ENCODE measurements at places on chromosomes 11 and 22. TPM values are rescaled to one million over a fixed set of nuclear protein-coding genes. Genes with fewer than 3 reads are reported as not detected.

DNA sequence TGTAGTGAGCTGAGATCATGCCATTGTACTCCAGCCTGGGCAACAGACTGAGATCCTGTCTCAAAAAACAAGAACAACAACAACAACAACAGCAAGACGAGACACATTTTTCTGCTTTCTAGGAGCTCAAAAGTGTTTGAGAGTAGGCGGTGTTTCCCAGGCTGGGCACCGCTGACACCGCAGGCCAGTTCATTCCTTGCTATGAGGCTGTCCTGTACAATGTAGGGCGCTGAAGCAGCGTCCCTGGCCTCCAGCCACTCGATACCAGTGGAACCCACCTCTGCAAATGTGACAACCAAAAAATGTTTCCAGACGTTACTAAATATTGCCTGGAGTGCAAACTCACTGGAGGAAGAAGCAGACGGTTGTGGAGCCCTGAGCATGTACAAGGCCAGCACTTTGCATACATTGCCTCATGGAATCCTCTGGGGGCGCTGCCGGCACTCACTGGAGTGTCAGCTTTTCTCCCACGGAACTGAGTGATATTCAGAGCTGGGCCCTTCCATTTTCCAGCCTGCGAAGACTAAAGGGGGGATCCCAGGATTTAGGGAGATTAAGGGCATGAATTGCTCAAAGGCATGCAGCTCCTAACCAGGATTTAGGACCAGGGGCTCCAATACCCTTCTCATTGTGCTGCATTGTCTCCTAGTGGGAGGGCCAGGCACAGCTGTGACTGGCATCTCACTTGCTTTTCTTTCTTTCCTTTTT is 5.8 kb upstream of the MIEF1 start:
- peak; percentile 56 for DNase-seq

DNA sequence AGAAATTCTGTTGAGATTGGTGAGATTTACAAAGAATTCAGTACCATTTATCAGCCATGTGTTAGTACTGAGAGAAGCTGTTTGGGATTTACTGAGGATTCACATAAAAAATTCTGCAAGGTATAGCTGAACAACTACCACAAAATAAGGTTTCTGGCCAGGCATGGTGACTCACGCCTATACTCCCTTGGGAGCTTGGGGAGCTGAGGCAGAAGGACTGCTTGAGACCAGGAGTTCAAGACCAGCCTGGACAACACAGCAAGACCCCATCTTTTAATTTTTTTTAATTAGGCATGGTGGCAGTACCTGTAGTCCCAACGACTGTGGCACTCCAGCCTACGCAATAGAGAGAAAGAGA is 86.7 kb downstream of the SIK3 start:
- DNase-seq = no peak

DNA sequence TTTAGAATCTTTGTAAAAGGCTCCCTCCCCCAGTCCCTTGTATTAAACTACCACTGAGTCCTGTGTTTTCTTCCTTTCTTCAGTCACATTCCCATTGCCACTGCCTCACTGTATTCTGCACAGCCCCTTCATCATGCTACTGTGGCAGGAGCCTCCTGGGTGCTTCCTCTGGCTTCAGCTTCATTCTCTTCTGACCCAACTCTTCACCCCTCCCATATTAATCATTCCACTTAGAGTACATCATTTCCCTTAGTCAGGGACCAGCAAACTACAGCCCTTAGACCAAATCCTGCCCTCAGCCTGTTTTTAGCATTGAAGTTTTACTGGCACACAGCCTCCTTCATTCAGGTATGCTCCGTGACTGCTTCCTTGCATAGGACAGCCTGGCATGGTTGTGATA is 127.7 kb upstream of the MTNR1B start:
- no peak for DNase-seq

DNA sequence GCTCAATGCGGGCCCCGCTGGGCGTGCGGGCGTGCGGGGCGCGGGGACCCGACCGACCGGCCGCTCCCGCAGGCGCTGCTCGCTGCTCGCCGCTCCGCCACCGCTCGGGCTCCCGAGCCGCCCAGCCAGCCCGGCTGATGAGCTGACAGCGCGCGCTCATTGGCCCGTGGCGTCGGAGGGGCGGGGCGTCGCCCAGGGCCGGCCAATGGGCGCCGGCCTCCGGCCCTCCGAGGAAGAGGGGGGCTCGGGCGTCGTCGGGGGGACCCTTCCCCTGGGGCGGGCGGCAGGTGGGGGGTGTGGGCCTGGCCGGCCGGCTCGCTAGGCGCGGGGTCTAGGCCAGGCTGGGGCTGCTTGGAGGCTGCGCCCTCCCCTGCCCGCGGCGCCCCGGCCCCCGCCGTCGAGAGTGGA is at the start of gene SCUBE1:
Gene SCUBE1 (minus strand): TSS at position 111 of the 408 bp plus-strand sequence. CDS start 111 bp downstream, outside the sequence.
- peak; percentile 51 for DNase-seq

GRCh38 chr11:12677131-12677530 is 2.9 kb downstream of the TEAD1 start:
- no peak for DNase-seq

GRCh38 chr22:32905400-32905799 is 103.9 kb downstream of the TIMP3 start:
- DNase-seq = no peak

DNA sequence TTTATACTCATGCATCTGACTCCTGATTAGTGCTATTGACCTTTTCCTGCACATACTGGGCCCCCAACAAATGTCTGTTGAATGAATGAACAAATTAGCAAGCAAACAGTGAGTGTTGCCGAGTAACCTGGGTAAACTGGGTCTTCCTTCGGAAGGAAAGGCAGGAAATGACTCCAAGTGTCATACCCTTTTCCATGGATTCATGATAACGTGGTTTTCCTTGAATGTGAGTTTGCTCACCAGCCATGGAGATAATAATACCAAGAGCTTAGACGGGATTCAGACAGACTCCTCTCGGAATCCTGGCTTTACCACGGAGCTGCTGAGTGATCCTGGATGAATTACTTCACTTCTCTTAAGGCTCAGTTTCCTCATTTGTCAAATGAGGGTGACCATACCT is 16.7 kb downstream of the TECTA start:
- DNase-seq = no peak

GRCh38 chr11:2989006-2989405 is 3.1 kb downstream of the NAP1L4 start:
- DNase-seq = no peak

DNA sequence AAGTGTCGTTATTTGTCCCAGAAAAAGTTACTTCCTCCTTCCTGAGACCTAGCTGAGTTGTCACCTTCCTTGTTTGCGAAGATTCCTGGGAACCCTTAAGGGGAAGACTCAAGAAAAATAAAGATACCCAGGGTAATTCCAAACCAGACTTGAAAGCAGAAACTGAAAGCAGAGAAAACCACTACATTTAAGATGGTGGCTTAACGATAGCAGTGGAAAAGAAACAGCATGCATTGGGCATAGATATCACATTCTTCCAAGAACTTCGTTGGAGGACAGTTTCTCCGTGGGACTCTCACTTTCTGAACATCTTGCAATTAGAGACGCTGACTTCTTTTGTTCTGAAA is 89.1 kb downstream of the FAM76B start:
- DNase-seq = no peak

DNA sequence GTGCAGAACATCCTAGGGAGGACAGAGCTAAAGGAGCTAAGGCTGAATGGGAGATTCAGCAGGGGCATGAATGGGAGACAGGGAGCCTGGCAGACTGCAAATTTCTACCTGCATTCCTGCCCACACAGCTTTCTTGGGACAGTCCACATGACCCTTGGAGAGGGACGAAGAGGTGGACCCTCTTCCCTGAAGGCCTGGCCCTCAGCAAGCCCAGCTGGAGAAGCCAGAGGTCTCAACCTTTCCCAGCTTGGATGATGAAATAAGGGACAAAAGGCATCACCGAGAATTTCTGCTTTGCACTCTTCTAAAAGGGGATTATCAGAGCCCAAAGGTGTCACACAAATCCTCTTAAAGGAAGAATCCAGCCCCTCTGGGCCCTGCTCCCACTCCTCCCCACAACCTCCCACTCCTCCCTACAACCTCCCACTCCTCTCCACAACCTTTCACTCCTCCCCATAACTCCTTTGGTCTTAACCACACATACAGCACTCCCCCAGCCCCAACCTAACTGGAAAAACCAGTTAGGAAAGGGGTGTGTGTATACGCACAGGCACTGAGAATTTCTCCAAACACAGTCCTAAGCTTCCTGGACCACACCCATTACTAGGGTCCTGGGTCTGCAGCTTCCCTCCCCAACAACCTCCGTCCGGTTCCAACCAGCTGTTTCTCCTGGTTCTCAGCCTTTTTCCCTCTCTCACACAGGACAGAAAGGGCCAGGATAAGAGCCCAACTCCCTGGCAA is 38.4 kb downstream of the RPL27A start:
- peak; percentile 79 for DNase-seq

DNA sequence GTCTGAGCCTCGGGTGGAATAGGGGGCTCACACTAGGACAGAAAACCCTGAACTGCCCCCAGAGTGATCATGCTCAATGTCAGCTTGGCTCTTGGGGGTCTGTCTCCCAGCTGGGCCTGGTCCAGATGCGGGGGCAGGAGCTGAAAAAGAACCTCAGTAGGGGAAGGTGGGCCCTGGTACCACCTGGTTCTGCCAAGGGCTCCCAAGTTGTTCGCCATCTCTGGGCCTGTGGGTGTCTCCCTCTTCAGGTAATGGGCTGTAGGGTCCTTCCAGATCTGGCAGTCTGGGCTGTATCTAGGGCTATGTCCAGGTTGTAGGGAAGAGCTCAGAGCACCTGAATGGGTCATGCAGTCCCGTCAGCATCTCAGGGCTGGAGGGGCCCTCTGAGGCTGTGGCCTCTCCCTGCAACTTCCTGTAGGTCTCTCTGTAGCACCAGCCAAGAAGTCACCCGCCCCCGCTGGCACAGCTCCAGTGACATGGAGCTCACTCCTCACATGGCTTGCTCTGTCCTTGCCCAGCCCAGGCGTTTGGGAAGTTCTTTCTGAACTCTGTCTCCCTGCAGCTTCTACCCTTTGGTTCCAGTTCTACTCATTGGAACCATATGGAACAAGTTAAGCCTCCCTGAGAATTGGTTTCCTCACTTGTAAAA is 33.0 kb upstream of the SOX10 start:
- peak; percentile 70 for DNase-seq

DNA sequence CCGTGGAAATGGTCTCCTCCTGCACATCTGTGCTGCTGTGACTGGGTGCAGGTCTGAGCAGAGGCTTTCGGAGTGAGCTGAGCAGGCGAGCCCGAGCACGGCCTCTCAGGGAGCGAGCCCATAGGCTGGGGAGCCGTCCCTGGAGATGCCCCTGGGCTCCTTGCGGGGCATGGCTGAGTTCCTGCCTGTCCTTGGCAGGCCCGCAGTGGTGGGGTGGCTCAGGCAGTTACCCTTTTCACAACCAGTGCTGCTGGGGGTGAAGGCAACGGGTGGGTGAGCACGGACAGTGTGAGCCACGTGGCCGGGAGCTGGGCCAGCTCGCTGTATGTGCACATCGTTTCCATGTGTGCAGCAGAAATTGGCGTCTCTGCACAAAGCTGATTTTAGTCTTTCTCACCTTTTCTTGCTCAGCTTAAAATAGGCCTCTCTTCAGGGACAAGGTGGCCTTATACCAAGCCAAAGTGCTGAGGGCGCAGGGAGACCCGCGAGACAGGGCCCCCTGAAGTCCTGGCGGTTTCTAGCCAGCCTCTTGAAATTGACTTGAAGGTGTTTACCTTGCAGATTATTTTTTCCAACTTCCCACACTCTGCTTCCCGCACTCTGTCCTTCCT is at the start of gene TP53AIP1:
Gene TP53AIP1 (minus strand): TSS at position 55 of the 611 bp plus-strand sequence. CDS start 5,053 bp downstream, outside the sequence.
- DNase-seq = no peak

- DNase-seq = no peak
These were observed 365.8 kb downstream of the TBC1D22A start for GRCh38 chr22:47128216-47128615.

DNA sequence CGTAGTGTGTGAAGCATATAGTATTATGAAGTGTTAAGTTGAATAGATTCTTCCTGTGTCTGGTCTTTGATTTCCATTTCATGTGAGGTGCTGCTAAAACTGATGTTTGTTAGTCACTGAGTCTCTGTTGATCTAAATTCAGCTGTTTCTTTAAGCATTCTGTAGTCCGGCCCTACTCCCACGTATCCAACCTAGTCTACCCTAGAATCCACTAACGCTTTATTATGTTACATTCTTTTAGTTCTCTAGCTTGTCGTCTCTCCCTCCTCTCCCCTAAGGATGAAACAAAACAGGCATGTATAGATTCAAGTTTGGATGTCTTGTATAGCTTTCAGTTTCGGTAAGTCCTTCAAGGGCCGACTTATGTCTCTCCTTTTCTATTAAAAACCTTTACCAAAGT is 4.1 kb downstream of the WEE1 start:
- no peak for DNase-seq

DNA sequence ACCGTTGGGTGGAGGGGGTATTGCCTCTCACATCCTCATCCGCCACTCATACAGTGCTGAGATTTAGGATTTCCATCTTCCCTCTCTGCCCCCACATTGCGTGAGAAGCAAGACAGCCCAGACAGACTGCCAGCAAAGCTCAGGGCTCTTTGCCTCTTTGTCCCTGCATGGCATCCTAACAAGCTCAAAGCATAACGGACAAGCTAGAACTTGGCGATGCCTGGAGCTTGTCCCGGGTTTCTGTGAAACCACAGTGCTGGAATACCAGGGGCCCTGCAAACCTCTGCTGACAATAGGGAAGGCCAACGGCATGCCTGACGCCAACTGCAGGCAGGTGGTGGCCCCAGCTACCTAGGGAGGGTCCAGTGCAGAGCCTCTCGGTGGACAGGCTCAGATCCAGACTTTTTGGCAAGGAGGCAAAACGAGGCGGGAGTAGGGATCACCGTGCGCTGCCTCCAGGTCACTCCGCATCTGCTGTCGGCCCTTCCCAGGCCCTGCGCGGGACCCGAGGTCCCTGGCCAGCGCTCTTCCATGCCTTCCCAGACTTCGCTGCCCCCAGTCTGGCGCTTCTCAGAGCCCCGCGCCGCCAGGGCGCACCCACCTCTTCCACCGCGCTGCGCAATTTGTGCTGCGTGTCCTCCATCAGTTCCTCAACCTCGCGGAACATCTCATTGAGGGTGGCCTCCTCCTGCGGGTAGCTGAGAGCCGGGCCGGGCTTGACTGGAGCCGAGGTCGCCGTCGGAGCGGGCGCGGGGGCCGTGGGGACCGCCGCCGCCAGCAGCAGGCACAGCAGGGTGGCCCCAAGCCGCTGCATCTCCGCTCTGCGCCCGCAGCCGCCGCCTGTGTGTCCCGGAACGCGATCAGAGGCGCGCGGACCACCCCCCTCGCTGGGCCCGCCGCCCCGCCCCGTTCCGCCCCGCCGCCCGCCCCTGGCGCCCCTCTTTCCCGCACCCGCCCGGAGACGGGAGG is at the start of gene DKK3:
Gene DKK3 (minus strand): TSS at position 858 of the 969 bp plus-strand sequence. CDS start 44 bp downstream, at position 814.
- DNase-seq = peak; percentile 72

GRCh38 chr11:67373648-67374570 is 511 bp upstream of the CLCF1 start:
- DNase-seq = peak; percentile 75

- DNase-seq = peak; percentile 39
These were observed 938 bp downstream of the LAYN start for GRCh38 chr11:111541254-111542061.

DNA sequence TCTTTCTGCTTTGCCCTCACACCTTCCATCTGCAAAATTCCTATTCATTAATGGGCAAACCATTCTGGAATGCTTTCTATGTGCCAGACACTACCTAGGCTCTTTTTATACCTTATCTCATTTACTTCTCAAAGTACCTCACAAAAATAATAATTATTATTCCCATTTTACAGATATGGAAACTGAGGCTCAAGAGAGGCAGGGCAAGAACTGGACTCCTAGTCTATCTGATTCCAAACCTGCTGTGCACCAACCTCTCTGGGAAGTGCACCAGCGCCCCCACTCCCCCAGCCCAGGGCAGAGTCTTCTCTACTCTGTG is 826 bp upstream of the DGAT2 start:
- no peak for DNase-seq

Gene L3MBTL2
- 37.7 TPM for total RNA-seq

Gene SRSF8
- 46.1 TPM for total RNA-seq

Gene NPAS4
- not detected for total RNA-seq

Gene SPI1
- total RNA-seq = 13.4 TPM

Gene MS4A15
- not detected for total RNA-seq

Gene ROBO3
- 18.0 TPM for total RNA-seq

Gene PDGFD
- 12.6 TPM for total RNA-seq

Measured in prostate gland (tissue), 2 donors.